ENCODE measurements at places on chromosomes 12 and 14.

DNA sequence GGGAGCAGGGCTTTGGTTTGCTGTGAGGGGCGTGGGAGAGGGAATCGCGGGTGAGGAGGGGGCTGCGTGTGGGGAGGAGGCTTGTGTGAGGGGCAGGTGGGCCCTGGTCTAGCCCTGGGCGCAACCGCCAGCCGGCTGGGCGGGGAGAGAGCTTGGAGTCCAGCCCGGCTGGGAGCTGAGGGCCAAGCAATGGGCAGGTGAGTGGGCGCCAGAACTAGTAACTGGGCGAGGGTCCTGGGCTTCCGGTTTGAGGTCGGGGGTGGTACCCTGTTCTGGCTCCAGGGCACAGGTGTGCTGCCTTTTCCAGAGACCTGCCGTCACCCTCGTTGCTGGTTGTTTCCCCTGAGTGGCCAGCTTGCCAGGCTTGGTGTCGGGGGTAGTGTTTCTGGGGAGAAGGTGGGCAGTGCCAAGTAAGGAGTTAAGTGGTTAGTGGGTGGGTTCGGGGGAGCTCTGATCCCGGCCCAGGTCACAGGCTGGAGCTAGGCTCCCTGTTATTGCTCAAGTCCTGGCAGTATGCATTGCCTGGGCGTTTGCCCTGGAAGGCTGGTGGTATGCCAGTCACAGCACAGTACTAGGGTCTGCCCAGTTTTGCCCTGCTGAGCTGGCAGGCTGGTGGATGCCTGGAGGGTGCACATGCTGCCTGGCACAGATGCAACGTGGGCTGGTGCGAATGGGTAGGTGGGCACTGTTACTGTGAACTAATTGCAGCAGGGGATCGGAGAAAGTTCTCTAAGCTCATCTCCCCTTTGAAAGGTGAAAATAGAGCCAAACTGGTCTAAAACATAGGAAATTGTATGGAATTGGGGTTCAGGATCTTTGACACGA is 683 bp downstream of the CIPC start:
- DNase-seq, result peak; percentile 28

GRCh38 chr12:91316161-91316906 is 133.7 kb upstream of the DCN start:
- no peak for DNase-seq

DNA sequence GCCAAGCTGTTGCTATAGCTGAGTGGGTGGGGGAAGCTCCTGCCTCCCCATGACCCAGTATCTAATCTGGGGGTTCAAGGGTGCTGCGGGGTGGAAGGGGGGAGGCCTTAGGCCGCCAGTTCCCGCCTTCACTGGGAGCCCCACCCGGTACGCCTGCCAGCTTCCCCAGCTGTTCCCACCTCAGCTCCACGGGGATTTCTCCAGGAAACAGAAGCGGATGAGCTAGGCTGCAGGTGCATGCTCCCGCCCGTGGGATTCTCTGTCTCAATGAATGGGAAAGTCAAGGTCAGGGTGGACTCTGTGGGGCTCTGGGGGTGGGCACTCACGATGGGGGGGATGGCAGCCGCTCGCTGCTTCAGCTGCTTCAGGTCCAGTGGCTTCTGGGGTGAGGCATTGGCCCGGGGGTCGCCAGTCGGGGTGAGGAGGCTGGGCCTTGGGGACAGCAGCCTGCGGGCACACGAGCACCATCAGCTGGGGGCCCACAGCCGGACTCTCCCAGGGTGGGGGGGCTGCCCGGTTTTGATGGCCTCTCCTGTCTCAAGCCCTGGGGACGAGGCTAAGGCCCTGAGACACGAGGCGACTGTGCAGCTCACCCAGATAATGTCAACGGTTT is 68.6 kb downstream of the RFLNA start:
- DNase-seq, result no peak

DNA sequence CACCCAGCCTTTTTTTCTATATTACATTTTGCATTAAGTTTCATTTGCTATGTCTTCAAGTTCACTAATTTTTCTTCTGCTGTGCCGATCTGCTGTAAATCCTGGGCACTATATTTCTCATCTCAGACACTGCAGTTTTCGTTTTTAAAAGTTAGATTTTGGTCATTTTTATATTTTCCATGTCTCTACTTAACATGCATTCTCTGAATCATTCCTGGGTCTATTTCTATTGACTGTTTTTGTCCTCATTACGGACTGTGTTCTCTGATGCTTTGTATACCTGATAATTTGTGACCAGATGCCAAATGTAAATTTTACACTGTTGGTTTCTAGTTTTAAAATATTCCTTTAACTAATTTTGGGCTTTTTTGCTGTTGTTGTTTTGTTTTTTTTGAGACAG is 64.5 kb downstream of the R3HDM2 start:
- DNase-seq, result no peak

DNA sequence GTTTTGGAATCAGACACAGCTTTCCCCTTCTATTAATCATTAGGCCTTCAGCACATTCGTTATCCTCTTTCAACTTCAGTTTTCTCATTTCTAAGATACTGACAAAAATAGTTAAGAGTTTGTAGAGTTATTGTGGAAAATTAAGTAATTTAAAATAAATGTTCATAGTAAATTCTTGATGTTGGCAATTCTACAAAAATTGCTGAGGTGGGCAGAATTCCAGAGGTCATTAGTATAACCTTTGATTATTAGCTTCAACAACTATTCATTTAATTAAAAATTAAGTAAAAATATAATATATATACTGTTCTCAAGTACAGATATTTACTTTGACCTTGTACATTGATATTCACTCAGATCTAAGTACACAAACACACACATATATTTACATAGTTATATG is 58.5 kb downstream of the DIO2 start:
- no peak for DNase-seq

GRCh38 chr12:47202176-47202575 is 122.4 kb upstream of the AMIGO2 start:
- no peak for DNase-seq

- no peak for DNase-seq
Measured at GRCh38 chr12:4874671-4875070, 35.0 kb upstream of the KCNA1 start.

GRCh38 chr12:29066011-29066588 is 83.0 kb upstream of the FAR2 start:
- no peak for DNase-seq

DNA sequence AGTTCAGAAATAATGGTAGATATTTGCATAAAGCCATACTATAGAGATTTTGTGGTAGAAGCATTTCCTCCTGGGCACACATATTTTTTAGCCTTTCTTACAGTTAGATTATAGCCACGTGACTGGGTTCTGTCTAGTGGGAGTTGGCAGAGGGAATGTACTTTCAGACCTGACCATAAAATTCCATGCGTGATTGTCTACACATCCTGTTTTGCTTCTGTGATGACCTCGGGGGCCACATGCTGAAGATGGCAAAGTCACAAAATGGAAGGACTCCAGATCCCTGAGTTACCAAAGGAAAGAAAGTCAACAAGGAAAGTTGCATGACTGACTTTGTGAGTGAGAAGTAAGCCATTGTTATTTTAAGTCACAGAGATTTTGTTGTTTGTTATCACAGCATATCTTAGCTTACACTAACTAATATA is 14.6 kb upstream of the MIA2 start:
- DNase-seq, result no peak

DNA sequence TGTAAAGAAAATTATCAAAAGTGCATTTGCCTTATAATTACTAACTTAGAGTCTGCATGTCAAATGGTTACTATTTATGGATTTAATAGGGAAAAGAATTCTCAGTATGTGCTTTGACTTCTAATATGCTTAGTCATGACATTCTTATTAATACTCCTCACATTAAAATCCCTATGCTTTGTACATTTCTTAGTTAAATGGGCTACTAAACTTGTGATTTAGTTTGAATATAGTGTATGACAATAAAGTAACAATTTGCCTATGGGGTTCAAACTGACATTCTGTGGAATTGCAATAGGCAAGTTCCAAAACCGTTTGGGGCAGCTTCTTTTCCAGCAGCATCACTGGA is 361.9 kb upstream of the TMTC1 start:
- DNase-seq, result no peak

GRCh38 chr12:106918746-106919145 is 37.0 kb upstream of the TMEM263 start:
- DNase-seq, result peak; percentile 12

- no peak for DNase-seq
Measured at GRCh38 chr12:92650228-92650822, 52.5 kb upstream of the PLEKHG7 start.

GRCh38 chr12:104748790-104749189 is 209.3 kb downstream of the SLC41A2 start:
- no peak for DNase-seq

DNA sequence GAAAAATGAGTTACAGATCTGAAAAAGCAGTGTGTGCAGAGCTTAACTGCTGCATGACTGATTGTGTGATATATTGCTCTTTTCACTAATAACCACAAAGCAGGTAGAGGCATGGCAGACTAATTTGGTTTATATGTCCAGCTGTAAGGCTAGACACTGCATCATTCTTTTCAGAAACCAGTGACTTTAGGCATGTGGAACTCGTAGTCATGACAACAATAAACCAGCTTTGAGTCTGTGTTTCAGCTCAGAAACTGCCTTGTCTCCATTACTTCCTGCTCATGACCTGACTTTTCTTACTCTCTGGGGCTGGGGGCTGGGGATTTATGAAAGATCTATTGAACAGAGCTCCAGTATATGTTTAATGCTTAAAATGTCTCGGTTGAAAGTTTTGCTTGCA is 146.8 kb upstream of the LRIG3 start:
- DNase-seq, result peak; percentile 74

DNA sequence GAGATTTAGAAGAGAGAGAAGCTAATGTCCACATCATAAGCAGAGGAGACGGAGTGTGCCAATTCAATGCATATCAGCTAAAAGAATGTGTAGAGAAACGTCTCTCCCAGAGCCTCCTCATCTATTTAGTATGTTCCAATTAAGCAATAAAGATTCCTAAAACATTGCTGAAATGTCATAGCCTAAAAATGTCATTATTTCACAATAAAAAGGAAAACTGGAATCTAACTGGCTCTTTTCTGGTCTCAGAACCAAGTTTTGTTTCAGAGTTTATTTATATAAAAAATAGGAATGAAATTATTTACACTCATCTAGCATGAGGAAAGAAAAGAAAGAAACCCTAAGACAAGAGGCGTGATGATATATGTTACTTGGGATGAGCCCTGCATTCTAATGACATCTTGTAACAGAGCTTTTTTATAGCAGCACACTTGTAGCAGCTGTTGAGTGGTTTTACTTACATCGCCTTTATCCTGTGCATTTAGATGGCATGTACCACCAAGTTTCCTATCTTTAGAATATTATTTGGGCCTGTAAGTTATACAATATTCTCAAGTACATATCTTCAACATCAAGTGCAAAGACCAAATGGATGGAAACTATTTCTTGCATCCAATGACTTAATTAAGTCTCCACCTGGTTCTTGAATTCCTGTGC is 266.3 kb upstream of the PRKD1 start:
- no peak for DNase-seq

DNA sequence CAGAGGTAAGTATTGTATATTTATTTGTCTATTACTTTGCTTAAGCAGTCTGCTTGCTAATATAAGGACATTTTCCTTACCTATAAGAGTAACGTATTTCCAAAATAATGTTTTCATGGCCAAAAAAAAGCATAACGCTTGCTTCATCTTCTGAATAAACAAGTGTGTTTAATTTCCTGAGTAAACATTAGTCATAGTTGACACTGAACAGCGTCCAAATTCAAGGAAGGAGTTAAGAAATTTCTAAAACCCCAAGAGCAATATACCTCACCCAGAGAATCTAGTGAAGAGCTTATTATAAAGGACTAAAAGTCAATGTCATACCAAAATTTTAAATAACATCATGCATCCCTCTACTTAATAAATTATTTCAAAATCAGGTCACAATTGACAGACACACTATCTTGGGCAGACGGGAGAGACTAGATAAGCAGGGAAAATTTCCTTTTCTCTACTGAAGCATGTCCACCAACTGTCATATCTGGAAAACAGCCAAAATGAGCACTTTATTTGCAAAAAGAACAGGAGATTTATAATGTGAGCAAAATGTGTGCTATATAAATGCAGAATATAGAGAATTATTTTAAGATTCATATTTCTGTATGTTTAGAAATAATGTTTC is 25.1 kb downstream of the ANKS1B start:
- DNase-seq, result no peak

- DNase-seq, result no peak
Measured at GRCh38 chr14:88825078-88825458, 617 bp downstream of the TTC8 start.

DNA sequence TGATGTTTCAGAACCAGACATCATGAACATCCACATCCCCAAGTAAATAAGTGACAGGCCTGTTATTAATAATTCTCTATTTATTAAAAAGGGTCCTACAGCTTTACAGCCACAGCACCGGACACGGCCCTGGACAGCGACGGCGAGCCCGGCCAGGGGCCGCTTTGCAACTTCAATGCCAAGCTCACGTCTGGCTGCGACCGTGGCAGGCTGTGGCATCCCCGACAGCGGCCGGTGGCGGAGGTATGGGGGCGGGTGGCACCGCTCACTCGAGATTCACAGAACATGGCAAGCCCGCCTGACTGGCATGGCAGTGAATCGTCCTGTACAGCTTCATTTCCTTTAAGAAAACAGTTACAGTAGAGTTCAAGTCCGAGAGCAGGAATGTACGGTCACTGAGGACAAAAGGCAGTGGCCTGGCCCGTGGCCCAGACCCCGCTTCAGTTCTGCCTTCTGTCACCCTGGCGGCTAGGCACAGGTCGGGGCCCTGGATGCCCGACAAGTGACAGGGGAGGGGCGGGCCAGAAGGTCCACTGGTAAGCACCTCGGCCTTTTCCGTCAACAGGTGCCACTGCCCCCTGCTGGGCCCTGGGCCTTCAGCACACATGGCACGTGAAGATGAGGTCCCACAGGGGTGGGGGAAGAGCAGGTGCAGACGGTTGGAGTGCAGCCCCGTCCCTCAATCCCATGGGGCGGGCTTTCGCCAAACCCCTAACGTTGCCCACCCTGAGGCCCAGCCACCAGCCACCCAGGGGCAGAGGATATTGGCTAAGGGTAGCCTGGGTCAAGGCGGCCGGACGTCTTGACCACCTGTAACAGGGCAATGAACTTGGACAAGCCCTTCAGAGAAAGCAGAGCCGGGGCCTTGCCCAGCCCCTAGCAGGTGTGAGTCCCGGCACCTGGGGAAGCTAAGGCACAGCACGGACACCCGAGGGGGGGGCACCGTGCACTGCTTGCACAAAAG is 30.3 kb downstream of the HIP1R start:
- DNase-seq, result peak; percentile 74

- DNase-seq, result no peak
Measured at GRCh38 chr14:91229005-91229382, 15.5 kb downstream of the GPR68 start.

- no peak for DNase-seq
Measured at GRCh38 chr14:91375720-91376452, 41.7 kb downstream of the CCDC88C start.

DNA sequence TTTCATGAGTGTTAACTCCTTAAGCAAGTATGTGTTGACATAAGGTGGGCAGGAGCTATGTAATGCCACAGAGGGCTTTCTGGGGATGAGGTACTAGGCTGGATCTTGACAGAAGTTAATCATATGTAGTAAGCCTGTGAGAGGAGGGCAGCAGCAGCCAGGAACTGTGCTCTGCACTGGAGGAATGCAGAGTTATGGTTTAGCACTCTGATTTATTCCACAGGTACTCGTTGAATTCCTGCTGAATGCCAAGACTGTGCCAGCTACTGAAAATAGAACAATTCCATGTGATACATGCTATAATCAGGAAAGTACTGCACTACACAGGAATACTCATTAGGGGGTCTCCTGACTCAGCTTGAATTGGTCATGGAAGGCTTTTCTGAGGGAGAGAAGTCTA is 58.7 kb downstream of the SUSD6 start:
- no peak for DNase-seq

Measured in Calu3 (cell line).